ENCODE measurements at places on chromosomes 5 and 9.
A peak's percentile ranks its signal among the peaks of the same experiment; 100 is the strongest.

GRCh38 chr5:166713295-166713694, 1578.2 kb upstream of the WWC1 start:
- no peak for DNase-seq

- no peak for DNase-seq
These were observed 69.4 kb upstream of the CD180 start for GRCh38 chr5:67265951-67266350.

- DNase-seq, result no peak
These were observed 5.5 kb upstream of the RNU6ATAC start for GRCh38 chr9:134169724-134170401.

GRCh38 chr9:120152295-120152694, 427.7 kb downstream of the CDK5RAP2 start:
- DNase-seq, result no peak

- DNase-seq, result no peak
These were observed 55.2 kb downstream of the GLDC start for GRCh38 chr9:6590334-6590733.

- DNase-seq, result no peak
These were observed 85.2 kb downstream of the ATG10 start for GRCh38 chr5:82057051-82057450.

DNA sequence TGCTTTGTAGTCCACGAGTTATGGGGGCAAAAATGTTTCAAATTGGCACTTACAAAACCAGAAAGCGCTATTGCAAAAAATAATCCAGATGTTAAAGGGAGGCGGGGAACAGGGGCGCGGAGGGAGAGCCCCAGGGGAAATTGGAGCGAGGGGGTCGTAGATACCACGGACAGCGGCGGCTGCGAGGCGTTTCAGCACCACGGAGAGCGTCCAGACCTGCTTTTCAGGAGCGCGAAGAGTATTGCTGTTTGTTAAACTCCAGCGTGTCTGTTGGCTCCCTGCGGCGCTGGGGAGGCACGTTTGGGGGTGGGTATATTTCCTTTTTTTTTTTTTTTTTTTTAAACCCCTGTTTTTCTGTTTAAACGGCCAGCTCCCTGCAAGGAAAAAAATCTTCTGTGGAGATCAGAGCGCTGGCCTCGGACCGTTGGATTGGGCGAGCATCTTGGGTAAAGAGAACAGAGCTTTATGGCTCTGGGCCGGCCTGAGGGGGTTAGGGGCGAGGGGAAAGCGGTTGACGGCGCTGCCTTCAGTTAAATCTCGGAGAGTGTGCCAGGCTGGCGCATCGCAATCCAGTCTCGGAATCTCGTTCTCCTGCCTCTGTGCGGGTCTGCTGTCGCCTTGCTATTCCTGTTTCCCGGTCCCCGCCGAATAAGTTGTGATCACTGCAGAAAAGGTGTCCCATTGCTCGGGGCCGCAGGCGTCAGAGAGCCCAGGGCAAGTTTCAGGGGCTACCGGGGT, at the start of gene GLRA1:
GLRA1 (minus strand) TSS at position 288 of the 738 bp plus-strand sequence. CDS start 302 bp downstream, outside the sequence.
- DNase-seq, result peak; percentile 47

DNA sequence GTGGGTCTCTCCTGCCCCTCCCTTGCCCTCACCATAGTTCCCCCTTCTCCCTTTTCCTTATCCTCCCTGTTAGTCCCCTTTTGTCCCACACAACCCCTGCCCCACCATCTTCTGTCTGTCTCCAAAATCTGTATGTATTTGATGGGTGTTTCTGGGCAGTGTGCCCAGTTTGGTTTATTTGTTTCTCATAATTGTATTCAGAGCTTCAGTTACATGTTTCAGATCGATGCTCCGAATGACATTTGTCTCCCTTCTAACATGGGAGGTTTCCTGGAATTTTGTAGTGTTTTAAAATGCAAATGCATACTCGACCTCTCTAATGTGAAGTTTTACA, 22.2 kb downstream of the FBXL7 start:
- no peak for DNase-seq

DNA sequence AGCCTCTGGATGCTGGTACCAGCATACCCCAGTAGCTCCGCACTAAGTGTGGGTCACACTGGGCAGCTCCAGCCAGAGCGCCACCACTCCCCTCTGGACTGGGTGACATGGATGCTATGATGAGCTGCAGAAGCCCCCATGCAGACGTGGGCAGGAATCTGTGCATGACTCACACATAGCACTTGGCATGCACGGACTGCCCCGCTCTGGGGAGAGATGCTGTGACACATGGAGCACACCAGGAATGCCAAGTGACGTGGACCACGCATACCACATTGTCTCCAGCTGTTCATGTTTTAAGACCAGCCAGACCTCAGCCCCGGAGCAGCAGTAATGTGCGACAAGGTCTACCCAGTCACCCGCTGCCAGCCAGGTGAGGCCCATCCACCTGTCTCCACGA, 64.1 kb downstream of the SEMA4D start:
- no peak for DNase-seq

DNA sequence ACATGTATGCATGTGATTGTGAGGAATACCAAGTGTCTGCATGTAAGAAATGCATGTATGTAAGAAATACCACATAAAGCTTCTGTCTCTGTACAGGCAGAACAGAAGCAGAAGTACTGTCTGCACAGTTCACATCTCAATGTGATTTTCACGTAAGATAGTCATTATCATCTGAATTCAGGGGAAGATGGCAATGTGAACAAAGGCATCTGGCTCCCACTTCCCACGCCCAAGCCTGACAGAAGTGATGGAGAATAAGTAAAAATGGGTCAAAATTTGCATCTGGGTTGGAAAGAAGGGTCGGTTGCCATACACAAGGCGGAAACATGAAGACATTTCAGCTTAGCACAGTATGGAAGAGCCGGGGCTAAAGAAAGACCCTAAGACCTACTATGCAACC, 71.7 kb downstream of the SUSD1 start:
- no peak for DNase-seq

DNA sequence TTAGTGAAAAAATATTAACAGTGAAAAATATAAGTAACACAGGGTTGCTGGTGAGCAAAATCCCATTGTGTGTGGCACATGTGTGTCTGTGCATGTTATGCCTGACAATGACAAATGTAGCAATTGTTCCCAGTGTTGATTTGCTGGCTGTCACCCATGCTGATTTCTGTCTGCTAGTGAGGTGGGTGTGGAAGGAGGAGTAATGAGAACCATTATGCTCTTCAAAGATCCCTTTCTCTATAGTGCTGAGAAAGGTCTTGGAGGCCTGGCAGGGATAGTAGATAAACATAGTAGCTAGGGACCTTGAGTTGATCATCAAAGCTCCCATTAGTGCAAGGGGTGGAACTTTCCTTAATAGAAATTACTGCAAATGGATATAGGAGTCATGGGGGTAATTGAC, 152.5 kb upstream of the CLINT1 start:
- no peak for DNase-seq

DNA sequence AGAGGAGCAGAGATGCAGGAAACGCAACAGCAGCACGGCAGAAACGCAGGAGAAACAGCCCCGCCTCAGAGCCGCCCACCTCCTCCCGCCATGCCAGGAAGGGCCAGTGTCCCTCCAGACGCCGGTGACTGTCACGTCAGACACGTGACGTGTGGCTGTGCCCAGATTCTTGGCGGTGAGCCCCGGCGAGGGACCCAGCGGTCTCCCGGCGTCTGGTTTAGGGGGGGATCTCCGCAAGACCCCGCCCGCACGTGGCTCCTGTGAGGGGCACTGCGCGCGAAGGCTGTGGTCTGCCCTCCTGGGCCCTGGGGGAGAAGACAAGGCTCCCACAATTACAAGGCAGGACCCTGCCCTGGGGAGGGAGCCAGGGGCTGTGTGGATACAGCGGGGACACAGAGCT, 2.4 kb upstream of the LCN8 start:
- no peak for DNase-seq

GRCh38 chr9:121187636-121188305, 13.9 kb downstream of the RAB14 start:
- no peak for DNase-seq

DNA sequence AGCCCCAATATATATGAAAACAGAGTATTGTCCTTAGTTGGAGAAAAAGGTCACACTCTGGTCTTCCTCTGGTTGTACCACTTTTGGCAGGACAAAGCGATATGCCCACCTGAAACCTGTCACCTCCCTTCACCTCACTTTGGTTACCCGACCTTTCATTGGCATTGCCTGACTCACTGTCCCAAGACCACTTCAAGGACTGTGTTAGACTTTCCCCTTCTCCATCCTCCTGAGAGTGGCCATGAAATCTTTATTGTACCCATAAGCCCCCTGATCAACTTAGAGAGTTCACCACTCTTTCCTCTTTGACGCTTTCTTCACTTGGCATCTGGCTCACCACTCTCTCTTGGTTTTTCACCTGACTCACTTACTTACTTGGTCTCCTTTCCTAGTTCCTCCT, 32.4 kb upstream of the AP3B1 start:
- DNase-seq, result no peak
